ENCODE measurements at places on chromosomes 3 and 15. TPM values are rescaled to one million over a fixed set of nuclear protein-coding genes. Genes with fewer than 3 reads are reported as not detected.

DNA sequence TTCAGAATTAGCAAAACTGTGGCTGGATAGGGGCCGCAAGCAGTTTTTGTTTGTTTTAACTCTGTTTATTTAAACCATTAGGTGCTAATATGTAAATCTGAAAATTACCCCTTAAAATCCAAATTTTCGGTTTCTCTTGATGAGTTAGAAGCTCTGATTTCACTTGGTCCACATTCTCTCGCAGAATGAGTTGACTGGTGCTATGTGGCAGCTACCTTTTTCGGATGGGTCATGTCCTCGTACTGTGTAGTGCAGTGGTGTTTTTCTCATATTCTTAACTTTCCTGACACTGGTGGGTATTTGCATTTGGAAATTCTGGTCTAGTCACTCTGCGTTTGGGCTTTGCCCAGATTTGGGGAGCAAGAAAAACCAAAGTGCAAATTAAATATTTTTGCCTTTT is 87.1 kb downstream of the DIPK2A start:
- DNase-seq: no peak
- no peaks in the 10 kb centered on the region for H3K27me3 ChIP-seq
- no peaks in the 10 kb centered on the region for H3K4me1 ChIP-seq
- H3K4me3 ChIP-seq: no peak overlapping the region
- H3K27ac ChIP-seq: no peak overlapping the region

DNA sequence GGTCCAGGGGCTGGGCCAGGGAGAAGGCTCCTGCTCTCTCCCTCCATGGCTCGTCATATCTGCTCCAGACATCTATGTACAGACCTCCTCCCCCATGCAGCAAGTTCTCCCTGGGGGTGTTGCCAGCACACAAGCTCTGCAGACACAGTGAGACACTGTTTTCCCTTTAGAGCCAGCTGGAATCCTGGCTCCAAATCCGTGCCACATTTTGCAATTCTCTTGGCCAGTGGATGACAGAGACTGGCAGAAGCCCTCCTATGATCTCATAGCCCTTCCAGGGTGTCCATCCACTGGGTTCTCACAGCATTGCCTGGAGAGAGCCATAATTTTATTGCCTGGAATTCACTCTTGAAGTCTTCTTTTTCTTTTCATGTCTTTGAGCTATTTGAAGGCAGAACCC is 203.9 kb downstream of the TLE3 start:
- H3K27ac ChIP-seq: no peak overlapping the region
- peak; percentile 65 for DNase-seq
- H3K27me3 ChIP-seq: peaks cover 16% of the 10 kb centered on the region
- no peaks in the 10 kb centered on the region for H3K4me1 ChIP-seq
- no peaks in the 10 kb centered on the region for H3K36me3 ChIP-seq

The SYNPR gene
- not detected for total RNA-seq

GRCh38 chr3:101803173-101803782 is 24.3 kb downstream of the NXPE3 start:
- no peak overlapping the region for H3K27ac ChIP-seq
- DNase-seq: peak; percentile 53
- no peaks in the 10 kb centered on the region for H3K4me1 ChIP-seq
- no peaks in the 10 kb centered on the region for H3K27me3 ChIP-seq

DNA sequence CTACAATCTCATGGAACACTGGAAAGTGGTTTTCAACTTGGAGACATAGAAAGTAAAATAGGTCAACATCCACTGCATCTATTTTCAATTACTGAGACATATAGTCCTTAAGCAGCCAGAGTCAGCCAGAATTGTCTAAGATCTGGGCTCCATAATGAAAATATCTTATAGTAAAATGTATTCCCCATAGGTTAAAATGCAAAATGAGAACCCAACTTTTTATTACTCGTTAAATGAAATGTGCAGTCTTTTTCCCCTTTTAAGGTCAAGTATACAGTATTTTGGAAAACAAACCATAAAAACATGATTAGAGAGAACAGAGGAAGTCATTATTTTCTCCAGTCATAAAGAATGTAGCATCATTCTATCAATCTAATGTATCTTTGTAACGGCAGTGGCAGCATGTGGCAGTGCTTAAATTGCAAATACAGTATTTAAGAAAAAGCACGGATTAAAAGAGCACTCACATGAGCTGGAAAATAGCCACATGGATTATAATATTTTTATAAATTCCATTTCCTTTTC is 64.4 kb upstream of the CPB1 start:
- H3K4me3 ChIP-seq: no peak overlapping the region
- no peak overlapping the region for H3K27ac ChIP-seq
- H3K36me3 ChIP-seq: no peaks in the 10 kb centered on the region
- no peaks in the 10 kb centered on the region for H3K4me1 ChIP-seq

The PP2D1 gene
- total RNA-seq: not detected

DNA sequence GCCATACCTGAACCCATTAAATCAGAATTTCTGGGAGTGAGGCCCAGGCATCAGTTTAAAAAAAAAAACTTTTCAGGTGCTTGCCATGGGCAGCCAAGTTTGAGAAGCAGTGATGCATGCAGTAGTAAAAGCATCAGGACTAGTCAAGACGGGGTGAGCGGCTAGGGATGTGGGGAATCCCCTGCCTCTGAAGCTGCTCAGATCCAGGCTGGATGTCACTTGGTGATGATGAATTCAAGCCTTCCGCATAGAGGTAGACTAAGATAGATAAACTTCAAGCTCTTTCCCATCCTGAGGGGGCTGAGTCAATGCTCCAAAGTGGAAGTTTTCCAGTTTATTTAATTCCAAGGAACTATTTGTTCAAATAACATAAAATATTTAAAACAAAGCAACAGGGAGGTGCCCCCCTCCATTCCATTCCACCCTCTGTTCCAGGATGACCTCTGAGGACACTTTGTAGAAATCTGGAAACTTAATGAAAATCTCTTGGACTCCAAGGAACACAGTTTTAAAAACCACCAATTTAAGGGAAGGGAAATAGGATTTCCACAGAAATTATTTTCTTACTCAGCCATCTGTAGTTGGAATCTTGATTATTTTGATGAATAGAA is 100.4 kb upstream of the NR2E3 start:
- H3K36me3 ChIP-seq: no peaks in the 10 kb centered on the region
- peaks cover 12% of the 10 kb centered on the region for H3K4me1 ChIP-seq
- DNase-seq: peak; percentile 33
- no peaks in the 10 kb centered on the region for H3K27me3 ChIP-seq
- H3K4me3 ChIP-seq: no peak overlapping the region
- H3K27ac ChIP-seq: no peak overlapping the region

GRCh38 chr3:18649666-18650363 is 224.7 kb upstream of the SATB1 start:
- no peaks in the 10 kb centered on the region for H3K27me3 ChIP-seq
- no peaks in the 10 kb centered on the region for H3K4me1 ChIP-seq
- no peak overlapping the region for H3K4me3 ChIP-seq
- H3K27ac ChIP-seq: no peak overlapping the region

- H3K4me1 ChIP-seq: peaks cover 20% of the 10 kb centered on the region
- no peaks in the 10 kb centered on the region for H3K36me3 ChIP-seq
- DNase-seq: peak; percentile 54
- H3K27ac ChIP-seq: peak overlapping the region; percentile 4
- no peaks in the 10 kb centered on the region for H3K27me3 ChIP-seq
Measured at GRCh38 chr15:84081391-84082168, 154.0 kb upstream of the GOLGA6L4 start.

- H3K36me3 ChIP-seq: no peaks in the 10 kb centered on the region
- H3K4me1 ChIP-seq: no peaks in the 10 kb centered on the region
- H3K27me3 ChIP-seq: no peaks in the 10 kb centered on the region
- no peak for DNase-seq
- no peak overlapping the region for H3K4me3 ChIP-seq
Measured at GRCh38 chr3:139482206-139482605, 5.9 kb upstream of the RBP2 start.

The IFT122 gene
- total RNA-seq: 17.7 TPM

DNA sequence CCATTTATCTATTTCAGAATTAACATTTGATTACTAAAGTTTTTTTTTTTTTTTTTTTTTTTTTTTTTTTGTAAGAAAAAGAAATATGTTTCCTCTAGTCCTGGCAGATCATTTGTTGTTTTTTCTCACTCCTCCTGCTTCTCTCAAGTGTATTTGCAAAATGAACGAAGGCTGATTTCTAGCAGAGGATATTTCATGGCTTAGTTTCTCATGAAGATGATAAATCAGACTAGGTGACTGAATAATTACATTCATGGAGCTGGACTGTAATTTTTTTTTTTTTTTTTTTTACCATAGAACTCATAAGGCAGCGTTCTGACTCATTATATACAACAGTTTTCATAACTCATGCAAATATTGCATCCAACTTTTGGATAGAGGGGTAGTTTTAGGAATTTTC is 332.5 kb upstream of the SEMA6D start:
- no peaks in the 10 kb centered on the region for H3K27me3 ChIP-seq
- H3K4me3 ChIP-seq: no peak overlapping the region
- no peaks in the 10 kb centered on the region for H3K36me3 ChIP-seq

DNA sequence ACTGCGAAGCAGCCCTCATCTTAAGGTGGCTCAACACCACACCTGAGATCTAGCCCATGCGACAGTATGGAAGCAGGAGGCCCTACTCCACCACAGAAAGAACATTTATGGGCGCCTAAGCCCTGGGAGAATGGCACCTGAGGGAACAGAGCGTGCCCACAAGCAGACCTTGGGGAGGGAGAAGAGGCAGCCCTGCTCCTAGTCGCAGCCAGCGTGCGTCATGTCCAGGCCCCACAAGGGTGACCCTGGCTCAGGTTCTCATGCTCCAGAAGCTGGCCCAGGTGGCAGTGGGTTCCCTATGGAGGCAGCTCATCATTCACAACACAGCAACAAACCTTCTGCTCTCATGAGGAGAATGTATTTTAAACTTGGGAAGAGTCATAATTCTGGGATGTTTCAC is 19.3 kb upstream of the ANPEP start:
- no peak overlapping the region for H3K4me3 ChIP-seq
- no peak for DNase-seq
- no peaks in the 10 kb centered on the region for H3K27me3 ChIP-seq
- H3K27ac ChIP-seq: no peak overlapping the region

- no peak overlapping the region for H3K27ac ChIP-seq
- H3K4me1 ChIP-seq: no peaks in the 10 kb centered on the region
- no peaks in the 10 kb centered on the region for H3K27me3 ChIP-seq
- DNase-seq: peak; percentile 57
Measured at GRCh38 chr3:81554801-81555200, 206.6 kb downstream of the GBE1 start.

DNA sequence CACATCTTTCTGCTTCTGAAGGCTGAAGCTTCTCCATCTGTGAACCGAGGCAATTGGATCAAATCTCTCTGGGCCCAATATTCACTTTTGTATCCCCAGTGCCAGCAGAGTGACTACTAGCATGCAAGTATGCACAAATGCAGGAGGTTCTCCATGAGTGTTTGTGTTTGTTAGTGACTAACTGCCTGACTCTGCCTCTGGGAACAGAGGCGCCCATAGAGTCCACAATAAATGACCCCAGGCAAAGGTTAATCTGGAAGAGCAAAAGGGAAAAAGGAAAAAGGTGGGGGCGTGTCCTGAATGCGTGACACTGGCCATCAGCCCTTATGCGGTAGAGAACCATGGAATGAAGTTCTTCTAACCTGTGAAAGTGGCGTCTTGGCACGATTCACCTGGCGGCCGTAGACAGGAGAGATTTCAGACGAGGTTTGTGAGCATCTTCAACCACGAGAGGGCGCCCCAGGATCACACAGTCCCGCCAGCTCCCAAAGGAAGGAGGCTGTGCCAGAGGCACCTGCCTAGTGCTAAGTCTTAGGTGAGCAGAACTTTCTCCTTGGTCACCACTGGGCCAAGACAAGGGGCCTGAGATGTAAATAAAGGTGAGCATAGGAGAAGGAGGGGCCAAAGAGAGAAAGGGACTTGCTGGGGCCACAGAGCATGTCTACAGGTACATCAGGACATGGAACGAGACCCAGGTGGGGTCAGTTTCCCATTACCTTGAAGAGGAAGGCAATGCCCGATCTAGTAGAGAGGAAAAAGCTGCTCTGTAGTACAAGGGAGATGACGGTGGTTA is 44.2 kb downstream of the RBPMS2 start:
- H3K27me3 ChIP-seq: no peaks in the 10 kb centered on the region
- H3K4me1 ChIP-seq: peaks cover 2% of the 10 kb centered on the region
- H3K4me3 ChIP-seq: no peak overlapping the region
- no peaks in the 10 kb centered on the region for H3K36me3 ChIP-seq

- no peaks in the 10 kb centered on the region for H3K27me3 ChIP-seq
- no peak overlapping the region for H3K27ac ChIP-seq
- no peak overlapping the region for H3K4me3 ChIP-seq
- H3K36me3 ChIP-seq: no peaks in the 10 kb centered on the region
- DNase-seq: no peak
Measured at GRCh38 chr3:153513236-153513635, 351.2 kb downstream of the RAP2B start.

The DAPK2 gene
- 0.60 TPM for total RNA-seq

The AQP9 gene
- not detected for total RNA-seq

The CYP8B1 gene
- total RNA-seq: not detected

DNA sequence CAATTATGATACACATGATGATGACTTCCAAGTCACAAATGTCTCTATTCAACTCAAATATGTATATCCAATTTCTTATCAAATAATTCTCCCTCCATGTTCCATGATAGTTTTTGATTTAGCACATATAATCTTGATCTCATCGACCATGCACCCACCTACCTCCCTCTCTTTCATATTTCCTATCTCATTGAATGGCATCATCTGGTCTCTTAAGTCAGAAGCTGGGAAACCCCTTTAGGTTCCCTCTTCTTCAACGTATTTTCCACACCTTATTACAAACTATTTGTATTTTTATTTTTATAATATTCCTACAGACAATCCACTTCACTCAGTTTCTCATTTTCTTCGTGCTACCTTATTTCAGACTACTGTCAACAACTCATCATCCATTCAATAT is 56.9 kb upstream of the DPH6 start:
- H3K4me3 ChIP-seq: no peak overlapping the region
- no peaks in the 10 kb centered on the region for H3K4me1 ChIP-seq
- no peaks in the 10 kb centered on the region for H3K27me3 ChIP-seq
- no peak overlapping the region for H3K27ac ChIP-seq

Measured in astrocyte (in vitro differentiated cells and primary cell).